WERI-Rb-1 (cell line): ENCODE measurements at places on chromosomes 1 and 21.

DNA sequence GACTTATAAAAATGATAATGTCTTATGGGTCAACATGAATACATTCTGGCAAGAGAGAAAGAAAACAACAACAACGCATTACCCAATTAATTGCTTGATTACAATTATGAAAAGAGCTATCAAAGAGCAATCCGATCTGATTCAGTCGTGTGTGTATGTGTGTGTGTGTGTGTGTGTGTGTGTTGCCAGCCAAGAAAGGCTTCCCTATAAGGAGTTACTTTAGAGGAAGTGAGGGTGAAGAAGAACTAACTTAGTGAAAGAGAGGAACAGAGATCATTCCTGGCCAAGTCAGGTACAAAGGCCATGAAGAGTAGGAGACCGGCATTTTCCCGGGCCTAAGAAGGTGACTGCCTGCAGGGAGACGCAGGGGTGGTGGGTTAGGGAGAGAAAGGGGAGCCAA lies 9.4 kb downstream of the TMEM35B start:
- no peak for DNase-seq

GRCh38 chr1:59718989-59719360 lies 95.8 kb upstream of the HOOK1 start:
- DNase-seq: no peak

- DNase-seq: no peak
Measured at GRCh38 chr21:21921410-21922232, 923.4 kb downstream of the NCAM2 start.

GRCh38 chr1:228452194-228453021 lies 34.8 kb upstream of the RNF187 start:
- no peak for DNase-seq

GRCh38 chr1:40692429-40692895 lies 958 bp downstream of the NFYC start:
- DNase-seq: no peak

DNA sequence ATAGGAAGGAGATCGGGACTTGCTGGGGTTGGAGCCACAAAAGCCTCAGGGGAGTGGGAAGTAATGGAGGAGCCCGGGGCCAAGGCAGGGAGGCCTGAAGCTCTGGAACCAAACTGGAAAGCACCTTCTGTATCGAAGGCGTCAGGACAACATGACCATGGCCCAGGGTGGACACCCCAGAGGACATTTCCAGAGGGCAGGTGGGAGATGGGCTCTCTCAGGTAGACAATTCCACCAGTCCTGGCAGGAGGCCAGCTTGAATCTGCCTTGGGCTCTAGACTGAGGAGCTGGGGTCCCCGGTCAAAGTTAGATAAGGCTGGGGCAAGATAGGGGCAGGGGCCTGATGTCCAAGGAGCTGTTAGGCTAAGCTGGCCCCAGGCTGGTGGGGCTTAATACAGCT lies 104.9 kb upstream of the EDN2 start:
- DNase-seq: no peak

DNA sequence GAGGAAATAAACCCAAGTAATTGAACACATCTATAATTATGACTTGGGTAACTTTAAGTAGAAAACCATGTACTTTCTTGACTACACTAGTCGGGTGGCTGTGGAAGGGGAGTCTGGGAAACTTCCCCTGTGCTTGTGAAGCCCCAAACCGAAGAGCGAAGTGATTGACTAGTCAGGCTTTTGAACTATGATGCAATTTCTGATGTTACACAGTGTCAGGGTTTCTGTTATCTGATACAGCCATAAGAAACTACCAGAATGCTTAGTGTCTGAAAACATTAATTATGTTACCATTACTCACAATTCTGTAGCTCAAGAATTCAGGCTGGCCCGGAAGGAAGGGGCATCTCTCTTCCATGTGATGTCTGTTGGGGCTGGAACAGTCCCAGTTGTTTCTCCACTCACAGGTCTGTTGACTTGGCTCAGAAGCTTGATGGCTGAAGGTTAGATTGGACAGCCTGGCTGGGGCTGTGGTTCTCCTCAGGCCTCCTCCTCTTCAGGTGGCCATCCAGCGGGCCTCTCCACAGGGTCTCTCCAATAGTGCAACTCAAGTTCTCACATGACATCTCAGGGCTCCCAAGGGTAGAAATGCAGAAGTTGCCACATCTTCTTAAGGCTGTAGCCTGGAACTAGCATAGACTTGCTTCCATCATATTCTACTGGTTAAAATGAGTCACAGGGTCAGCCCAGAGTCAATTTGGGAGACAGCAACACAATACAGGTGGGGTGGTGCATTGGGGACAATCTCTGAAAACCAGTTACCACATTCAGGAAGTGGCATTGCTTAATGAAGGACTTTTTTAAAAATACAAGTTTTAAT lies 8.3 kb upstream of the C8B start:
- no peak for DNase-seq

DNA sequence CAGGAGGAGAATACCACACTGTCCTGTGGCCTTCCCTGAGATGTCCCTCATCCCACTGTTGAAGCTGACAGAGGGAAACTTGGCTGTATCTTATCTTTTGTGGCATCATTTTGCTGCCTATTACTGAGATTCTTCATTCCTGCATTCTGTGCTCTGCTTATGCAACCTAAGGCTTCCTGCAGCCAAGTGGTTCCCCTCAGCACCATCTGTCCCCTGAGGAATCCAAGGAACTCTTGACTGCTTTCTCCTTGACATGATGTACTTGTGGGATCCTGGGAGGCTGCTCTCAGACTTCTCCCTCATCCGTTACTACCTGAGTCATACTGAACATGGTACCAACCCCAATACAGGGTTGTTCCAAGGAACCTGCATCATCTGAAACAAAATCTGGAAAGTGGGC lies 21.1 kb upstream of the RIMKLA start:
- DNase-seq: no peak

DNA sequence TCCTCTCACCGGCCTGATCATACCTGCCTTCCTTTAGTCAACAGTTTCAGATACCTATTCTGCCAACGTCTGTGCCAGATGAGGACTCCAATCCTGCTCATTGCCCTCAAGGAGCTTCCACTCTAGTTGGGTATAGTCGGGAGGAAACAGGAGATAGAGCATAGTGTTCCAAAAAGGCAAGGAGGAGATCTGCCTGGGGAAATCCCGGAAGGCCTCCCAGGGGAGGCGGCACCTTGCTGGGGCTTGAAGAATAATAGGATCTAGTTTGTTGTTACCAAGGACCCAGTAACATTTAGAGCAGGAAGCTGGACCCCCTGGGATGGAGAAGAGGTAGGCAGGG lies 12.3 kb downstream of the LDLRAP1 start:
- no peak for DNase-seq

GRCh38 chr1:234734869-234735268 lies 124.9 kb upstream of the IRF2BP2 start:
- DNase-seq: peak; percentile 62

- peak; percentile 84 for DNase-seq
Measured at GRCh38 chr1:2311184-2312032, 79.9 kb downstream of the MORN1 start.

DNA sequence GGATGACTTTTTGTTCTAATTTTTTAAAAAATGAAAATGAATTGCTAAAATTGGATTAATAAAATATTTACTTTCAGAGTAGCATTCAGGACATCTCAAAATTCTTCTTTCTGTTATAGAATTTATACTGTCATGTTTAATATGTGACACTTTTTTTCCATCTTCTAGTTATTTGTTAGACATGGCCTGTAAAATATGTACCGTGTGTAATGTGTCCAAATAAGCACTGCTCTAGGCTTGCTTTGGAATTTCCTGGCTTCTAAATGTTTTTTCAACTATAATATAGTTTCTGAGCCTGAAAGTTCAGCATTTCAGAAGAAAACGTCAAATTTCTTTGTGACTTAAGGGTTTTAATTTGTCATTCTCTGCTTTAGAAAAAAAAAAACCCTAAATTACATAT lies 243.6 kb downstream of the DNM3 start:
- no peak for DNase-seq

DNA sequence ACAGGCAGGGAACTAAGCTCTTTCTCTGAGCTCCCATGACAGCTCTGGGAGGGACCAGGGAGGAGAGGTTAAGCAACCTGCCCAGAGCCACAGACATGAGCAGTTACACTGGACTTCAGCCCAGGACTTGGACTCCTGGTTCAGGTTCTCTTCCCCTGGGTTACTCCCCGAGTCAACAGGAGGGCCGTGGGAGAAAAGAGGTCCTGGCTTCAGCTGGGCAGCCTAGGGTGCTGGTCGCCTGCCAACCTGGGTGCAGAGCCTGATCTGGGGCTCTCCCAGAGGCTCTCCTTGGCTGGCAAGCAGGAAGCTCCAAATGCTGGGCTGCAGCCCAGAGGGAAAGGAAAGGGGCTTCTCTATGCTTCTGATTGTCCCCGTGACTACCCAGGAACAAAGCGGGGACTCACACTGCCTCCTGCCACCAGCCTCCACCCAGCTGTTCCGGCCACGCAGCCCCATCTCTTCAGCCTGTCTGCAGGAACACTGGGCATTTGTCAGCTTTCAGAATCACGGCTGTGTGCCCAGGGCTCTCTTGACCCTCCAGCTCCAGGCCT lies 141.8 kb downstream of the HIVEP3 start:
- no peak for DNase-seq

DNA sequence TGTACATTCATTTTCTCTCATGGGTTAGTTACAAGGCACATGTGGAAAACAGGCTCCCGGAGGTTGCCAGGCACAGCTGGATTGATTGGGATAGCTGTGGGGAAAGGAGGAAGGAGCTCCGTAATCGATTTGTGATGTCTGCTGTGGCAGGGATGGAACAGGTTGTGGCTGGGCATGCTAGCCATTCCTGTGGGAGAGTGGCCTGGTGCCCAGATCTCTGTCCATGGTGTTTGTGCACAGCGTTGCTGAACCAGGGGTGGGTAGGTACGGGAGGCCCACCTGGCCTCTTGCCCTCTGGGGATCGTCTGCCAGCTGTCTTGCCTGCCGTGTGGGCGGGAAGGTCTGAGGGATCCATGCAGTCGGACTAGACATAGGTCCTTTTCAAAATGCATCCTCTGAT lies 302.8 kb upstream of the VAMP3 start:
- DNase-seq: no peak

DNA sequence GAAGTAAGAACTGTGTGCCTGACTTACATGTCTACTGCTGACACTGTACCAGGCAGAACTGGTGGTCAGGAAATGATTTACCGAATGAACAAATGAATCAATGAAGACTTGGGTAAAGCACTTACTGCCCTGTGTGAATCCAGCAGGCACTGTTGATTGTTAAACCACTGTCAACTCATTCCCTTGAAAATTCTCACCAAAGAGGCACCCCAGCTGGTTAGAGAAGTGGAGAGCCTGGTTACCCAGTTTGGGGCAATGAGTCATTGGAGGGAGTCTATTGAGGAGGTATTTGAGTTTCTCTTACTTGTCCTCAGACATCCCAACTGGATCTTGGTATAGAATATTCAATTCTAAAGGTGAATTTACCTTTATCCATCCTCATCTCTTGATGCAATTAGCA lies 34.2 kb downstream of the JUN start:
- DNase-seq: no peak

DNA sequence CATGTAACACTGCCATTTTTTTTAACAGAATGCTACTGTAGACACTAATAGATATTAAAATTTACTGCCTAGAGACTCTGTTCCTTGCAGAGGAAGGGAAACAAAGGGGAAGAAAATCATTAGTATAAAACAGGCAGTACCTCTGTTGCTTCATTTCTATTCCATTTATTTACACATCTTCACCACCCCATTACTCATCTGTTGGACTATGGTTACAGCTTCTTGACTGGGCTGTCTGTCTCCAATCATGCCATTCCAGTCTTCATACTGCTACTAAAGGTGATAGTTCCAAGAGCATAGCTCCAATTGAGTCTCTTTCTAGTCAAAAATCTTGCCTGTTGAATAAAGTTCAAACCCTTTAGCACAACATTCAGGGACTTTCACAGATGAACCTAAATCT lies 22.2 kb upstream of the GPR25 start:
- no peak for DNase-seq

DNA sequence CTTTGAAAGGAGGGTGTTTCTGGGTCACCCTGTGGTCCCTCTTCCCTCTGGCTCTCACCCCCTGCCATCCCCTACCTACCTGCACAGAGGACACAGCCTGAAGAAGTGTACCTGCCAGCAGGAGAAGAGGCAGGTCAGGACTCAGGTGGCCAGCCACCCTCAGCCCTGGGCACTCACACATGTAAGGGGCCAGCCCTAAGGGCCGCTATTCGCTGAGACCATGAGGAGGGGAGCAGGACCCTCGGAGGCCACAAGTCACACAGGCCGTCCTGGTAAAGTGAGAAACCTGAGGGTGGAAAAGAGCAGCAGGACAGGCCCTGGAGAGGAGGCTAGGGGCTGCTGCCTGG lies 1.2 kb downstream of the ZNF692 start:
- no peak for DNase-seq

DNA sequence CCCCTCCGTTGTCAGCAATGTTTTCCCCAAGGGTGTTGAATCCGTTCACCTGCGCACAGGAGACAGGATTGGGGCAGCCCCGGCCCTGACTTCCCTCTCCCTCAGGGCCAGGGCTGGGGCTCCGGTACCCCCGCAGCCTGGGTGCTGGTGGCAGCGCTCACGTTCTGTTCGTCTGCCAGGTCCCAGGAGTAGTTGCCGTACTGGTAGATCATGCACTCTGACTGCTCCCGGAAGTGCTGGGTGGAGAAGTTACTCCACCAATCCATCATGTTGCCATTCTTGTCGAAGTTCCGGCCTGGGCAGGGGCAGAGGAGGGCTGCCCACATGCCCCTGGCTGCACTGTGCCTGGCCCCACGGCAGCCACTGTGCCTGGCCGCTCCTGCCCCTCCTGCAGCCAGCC lies 6.1 kb downstream of the PRXL2B start:
- DNase-seq: no peak

GRCh38 chr1:162722036-162722435 lies 68.5 kb upstream of the HSD17B7 start:
- DNase-seq: no peak

DNA sequence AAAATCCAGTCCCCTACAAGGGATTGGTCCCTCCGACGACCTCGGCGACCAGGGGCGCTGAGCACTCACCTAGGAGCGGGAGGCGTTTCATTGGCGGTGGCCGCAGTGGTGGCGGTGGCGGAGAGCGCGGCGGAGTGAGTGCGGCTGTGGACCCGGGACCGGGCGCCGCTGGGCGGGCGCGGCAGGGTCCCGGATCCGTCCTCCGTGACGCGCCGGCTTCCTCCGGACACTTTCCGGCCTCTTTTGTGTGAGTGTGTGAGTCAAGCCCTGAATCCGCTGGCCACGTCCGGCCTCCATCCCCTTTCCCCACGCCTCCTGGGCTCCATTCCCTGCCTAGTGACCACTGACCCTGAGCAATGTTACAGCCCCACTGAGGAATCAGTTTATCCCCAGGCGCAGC lies at the start of gene ADGRL4:
Gene ADGRL4, minus strand, starts transcription at position 167 of the 400 bp plus-strand sequence. Its CDS starts 76 bp downstream, at position 91.
- DNase-seq: no peak

- no peak for DNase-seq
Measured at GRCh38 chr1:149977345-149977744, 33.2 kb downstream of the OTUD7B start.

GRCh38 chr1:116943438-116943837 lies 33.7 kb downstream of the PTGFRN start:
- no peak for DNase-seq

- DNase-seq: no peak
Measured at GRCh38 chr1:40840526-40841323, 21.4 kb downstream of the CITED4 start.

GRCh38 chr1:150226486-150226885 lies 9.4 kb downstream of the ANP32E start:
- DNase-seq: no peak
